GM12864 (cell line): ENCODE measurements at places on chromosomes 7 and 10.

DNA sequence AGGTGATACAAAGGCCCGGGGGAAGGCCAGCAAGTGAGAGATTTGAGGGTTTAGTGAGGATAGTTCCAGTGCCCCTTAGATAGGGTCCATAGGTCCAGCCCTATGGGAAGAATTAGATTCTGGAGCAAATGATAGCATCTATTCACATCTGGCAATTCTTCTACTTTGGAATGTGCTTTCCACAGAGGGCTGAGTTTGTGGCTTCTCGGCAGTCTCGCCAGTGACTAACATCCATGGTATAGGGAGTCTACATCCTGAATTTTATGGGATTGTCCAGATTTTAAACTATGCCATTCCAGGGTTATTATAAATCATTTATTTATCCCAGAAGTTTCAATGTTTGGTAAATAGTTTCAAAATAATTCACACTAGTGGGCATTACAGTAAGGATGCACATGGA, 207.3 kb upstream of the ADO start:
- no peak for DNase-seq

DNA sequence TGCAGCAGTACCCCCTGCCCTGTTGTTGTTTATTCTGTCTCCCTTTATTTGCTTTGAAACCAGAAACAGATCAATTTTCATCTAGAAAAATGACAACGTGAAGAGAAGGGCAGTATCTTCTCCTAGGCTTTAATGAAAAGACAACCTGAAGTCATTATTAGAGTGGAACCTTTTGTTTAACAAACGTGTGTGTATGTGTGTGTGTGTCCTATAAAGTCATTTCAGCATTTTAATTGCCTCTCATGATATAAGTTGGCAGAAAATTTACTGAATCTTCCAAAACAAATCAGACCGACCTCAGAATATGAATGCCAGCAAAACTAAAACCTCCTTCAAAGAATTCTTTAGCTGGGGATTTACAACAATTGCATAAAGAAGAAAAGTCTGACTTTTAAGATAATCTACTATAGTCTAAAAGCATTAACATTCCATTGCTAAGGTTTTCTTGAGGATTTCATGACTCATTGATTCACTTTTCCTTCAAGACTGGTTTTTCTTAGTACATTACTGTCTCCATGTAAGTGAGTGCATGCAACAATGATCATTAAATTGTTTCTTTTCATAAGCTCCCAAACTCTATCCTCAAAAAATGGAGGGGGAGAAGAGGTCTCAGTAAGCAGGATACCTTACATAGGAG, 3.2 kb downstream of the GLI3 start:
- no peak for DNase-seq

- no peak for DNase-seq
These were observed 123.8 kb downstream of the AMPH start for GRCh38 chr7:38507384-38507783.

DNA sequence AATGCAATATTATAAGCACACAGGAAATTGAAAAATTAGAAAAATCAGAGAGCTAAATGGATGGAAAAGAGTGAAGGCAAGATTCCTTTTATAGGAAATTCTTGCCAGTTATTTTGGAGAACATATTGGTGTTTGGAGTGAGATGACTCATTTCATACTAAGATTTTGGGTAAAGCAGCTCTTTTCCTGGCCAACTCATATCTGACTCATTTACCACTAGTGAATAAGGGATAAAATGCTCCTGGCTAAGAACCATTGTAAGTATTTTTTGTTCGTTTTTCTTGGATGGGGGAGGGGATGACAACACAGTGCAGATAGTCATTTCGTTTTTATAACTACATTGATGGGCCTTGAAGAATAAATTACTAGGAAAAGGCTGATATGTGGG, 139.3 kb downstream of the TWIST1 start:
- no peak for DNase-seq

DNA sequence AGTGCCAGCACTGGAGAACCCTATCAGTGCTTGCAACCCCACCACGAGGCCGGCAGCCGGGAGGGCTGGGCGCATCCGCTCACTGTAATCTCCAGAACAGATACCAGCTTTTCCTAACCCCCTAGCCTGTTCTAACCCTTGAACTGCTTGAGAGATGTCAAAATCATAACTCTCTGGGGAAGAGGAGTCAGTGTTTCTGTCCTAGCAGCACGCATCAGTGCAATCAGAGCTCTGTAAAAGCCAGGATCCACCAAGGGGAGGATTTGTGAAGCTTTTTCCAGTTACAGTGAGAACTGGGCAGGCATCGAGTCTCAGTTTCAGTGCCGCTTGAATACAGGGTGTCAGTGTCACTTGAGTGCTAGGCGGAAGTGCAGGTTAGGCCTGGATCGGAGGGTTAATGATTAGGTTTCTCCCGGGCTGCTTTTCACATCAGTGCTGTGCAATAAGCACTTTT, 104.5 kb upstream of the INSYN2A start:
- no peak for DNase-seq

DNA sequence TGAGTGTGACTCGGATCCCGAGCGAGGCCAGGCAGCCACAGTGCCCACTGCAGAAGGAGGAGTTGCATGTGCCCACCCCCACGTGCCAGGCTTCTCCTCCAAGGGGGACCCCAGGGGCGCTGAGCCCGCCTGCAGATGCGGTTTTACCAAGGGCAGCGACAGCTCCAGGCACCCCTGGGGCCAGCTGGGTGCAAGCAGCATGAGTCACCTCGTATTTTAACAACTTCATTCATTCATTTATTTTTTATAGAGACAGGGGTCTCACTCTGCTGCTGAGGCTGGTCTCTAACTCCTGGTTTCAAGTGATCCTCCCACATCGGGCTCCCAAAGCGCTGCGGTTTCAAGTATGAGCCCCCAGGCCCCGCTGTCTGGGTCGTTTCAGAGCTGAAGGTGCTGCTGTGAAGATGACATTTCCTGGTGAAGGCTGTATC, 1.3 kb upstream of the FOXL3 start:
- no peak for DNase-seq
